GM12864 (cell line): ENCODE measurements at places on chromosomes 5 and 9.

DNA sequence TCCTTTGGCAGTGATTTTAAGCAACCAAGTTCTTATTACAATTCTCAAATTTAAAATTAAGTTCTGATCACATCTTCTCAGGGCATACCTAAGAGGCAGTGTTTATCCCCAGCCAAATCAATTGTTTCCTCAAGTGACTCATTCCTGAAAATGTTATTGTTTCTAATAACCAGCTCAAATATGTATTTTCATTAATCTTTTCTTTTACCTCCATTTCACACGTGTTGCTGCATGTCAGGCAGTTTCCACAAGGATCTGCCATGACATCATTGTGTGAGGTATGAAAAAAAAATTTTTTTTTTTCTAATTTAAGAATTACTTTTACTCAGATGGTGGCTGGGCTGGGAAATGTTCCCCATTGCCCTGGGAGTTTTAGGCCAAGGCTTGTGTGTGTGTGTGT lies 113.0 kb upstream of the NTRK2 start:
- DNase-seq = no peak

GRCh38 chr5:53032188-53032587 lies 43.0 kb downstream of the ITGA2 start:
- no peak for DNase-seq

GRCh38 chr5:16726538-16726946 lies 109.7 kb upstream of the RETREG1 start:
- no peak for DNase-seq

DNA sequence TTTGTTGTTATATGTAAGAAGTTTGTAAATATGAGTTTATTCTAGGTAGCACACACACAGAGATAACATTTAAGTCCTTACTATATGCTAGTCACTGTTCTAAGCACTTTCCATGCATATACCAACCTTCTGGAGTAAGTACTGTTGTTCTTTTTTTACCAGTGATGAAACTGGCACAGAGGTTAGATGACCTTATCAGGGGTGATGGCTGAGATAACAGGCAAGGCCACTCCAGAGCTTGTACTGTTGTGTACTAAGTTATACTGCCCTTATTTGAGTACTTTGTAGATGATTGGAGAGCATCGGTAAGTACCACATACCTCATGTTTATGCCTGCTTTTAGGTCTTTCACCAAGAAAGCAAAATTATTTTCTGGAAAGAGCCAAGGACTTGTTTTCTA lies 6.2 kb downstream of the POLR1E start:
- no peak for DNase-seq

- no peak for DNase-seq
These were observed 403.3 kb downstream of the PLK2 start for GRCh38 chr5:58056546-58056945.

- DNase-seq = no peak
These were observed 179.1 kb downstream of the GOLPH3 start for GRCh38 chr5:31995006-31995405.
